Activated CD4-positive, CD25-positive, alpha-beta regulatory T cell treated with anti-CD3 and anti-CD28 coated beads, Interleukin-2, amount 50 U/mL, for 16 hours (primary cell): ENCODE measurements at places on chromosomes 7 and 10.
A peak's percentile ranks its signal among the peaks of the same experiment; 100 is the strongest.

GRCh38 chr10:92901819-92902251 lies 53.5 kb downstream of the EXOC6 start:
- DNase-seq = peak; percentile 2

DNA sequence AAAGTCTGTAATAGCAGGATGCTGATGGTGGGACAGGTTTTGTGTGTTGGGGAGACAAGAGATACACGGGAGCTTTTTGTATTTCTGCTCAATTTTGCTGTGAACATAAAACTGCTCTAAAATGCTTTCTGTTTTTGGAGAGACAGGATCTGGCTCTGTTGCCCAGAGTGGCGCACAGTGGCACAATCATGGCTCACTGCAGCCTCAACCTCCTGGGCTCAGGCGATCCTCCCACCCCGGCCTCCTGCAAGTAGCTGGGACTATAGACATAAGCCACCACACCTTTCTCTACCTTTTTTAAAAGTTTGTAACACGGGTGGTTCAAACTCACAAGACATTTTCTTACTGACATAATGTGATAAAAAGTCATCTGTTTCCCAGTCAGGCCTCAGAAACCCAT lies 14.3 kb downstream of the CREB3L2 start:
- DNase-seq = no peak

DNA sequence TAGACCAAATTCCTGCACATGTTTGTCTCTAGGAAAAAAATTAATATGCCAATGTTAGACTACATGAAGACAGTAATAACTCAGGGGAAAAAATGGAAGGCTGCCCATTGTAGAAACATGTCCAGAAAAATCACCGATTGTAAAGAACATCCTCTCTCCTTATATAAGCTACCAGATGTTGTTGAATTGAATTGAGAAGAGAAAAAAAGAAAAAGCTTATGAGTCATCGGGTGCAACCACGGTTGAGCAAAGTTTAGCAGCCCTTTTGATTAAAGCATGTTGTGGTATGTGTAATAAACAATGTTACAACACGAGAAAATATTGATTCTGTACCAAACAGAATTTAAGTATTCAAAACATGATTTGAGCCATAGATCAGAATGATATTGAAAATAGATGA lies 102.3 kb upstream of the ARHGAP21 start:
- DNase-seq = no peak

GRCh38 chr7:35556515-35557471 lies 138.1 kb downstream of the HERPUD2 start:
- DNase-seq = no peak

DNA sequence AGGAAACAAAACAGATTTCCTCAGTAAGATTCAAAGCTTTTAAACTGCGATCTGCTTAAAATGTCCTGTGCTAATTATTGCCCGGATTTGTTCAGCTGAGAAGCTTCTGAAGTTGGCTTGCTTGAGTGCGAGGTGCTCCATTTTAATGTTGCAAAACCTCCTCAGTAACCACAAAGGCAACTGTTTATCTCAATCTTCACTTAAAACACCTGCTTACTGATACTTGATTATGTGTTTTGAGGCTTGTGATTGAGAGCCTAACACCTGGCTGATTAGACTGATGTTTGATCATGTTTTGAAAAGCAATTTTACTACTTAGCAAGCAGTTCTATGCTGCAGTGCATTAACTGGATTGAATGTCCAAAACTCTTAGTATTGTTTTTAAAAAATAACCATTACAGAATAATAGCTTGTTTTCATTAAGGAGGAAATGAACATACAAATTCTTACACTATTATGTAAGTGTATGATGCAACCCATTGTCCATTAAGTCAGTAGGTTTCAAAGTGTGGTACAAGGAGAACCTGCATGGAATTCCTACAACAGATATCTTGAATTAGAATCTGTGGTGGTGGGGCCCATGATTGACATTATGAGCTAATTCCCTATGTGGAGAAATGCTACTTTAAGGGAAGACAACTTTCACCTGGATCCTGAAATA lies 96.9 kb upstream of the FAM180A start:
- DNase-seq = no peak

- no peak for DNase-seq
Measured at GRCh38 chr7:141325275-141325674, 225.9 kb upstream of the AGK start.

- DNase-seq = no peak
Measured at GRCh38 chr7:139829025-139829774, at the start of gene TBXAS1. TSS of gene TBXAS1 (plus strand) at chr7:139829264. CDS start at chr7:139829391, 127 bp downstream.

DNA sequence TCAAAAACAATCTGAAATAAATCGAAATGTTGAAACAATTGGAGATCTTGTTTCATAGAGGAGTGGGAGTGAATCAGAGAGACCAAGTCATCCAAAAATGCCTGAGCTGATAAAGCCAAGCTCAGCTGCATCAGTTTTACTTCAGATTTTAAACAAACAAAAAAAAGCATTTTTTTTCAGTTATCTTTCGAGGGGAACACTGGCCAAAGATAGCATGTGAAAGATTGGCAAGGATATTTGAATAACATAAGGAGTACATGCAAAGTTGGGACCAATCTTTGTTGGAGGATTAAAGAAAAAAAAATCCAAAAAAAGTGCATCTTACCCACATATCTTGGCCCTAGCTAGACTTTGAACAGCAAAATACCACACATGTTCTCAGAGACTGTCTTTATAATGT lies 47.2 kb downstream of the RHOBTB1 start:
- DNase-seq = no peak

GRCh38 chr7:102967798-102968197 lies 55.0 kb downstream of the LRRC17 start:
- DNase-seq = no peak

DNA sequence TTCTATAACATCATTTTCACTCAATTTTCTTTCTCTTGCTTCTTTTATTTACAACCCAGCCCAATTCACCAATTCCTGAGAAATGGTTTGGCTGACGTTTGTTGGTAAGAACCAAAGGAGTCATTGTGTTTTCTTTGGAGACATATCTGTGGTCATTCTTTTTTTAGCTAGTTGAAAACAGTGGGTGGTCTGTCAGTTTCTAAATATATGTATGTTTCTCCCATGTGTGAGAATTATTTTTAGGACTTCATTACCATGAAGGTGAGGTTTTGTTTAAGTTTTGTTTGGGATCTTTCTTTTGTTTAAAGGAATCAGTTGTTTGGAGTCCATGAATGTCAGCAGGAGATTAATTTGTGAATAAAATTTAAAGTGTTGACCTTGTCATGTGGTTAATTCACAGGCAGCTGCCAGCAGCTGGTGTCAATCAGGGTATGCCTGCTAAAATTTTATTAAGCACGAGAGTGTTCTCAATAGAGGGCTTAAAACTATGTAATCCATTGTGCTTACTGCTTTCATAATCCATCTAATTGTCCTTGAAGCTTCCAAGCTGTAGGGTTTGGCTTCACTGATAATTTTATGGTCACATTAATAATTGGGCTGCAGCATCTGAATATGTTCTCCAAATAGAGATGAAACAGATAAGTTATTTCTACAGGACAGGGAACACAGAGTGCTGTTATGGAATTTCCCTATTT lies 38.7 kb downstream of the INSYN2A start:
- DNase-seq = no peak

- no peak for DNase-seq
Measured at GRCh38 chr7:43244784-43245183, 132.3 kb downstream of the HECW1 start.

DNA sequence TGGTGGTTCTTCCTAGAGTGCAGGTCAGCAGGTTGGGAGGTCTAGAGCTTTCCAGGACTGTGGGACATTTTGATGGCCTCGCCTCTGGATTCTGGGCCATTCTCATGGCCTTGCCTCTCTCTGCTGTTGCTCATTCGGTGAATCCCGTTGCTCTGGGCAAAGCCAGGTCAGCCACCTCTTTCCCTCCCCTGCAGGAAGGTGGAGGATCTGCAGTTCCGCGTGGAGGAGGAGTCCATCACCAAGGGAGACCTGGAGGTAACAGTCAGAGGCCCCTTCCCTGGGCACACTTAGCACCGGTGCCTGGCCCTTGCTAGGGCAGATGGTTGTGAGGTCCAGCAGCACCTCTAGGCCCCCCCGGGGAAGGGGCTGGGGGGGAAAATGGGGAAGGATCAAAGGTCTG lies 74.9 kb downstream of the CLIP2 start:
- DNase-seq = no peak

DNA sequence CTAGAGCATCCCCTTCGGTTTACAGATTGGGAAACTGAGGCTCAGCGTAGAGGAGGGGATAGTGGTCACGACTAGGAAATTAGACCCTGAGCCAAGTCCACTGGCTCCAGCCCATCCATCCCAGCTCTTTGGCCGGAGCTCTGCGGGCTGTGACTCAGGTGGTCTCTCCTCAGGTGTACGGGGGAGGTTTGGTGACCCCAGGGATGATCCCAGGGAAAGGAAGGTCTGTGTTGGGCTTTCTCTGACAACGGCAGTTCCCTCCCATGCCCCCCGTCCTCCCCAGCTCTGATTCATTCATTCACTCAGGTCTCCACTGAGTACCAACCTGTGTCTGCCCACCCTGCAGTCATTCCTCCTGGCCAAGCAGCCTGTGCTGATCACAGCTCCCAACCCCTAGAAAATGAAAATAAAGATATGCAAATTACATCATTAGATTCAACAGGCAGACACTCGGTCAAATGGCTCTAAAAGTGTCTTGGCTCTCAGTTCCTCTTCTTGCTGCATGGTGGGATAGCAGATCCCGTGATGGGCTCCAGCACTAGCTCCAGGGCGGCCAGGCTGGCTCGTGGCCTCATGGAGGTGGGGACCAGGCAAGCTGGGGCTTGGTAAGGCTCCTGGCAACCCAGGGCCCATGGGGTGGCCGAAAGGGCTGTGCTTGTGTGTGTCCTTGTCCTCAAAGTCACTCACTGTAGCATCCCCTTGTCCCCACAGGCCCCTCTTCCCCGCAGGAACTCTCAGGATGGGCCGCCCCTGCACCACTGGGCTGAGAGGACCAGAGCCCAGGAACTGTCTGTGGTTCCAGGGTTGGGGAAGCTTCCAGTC lies 37.8 kb downstream of the CLRN3 start:
- DNase-seq = no peak

- no peak for DNase-seq
Measured at GRCh38 chr7:17256375-17256774, 42.1 kb upstream of the AHR start.

- no peak for DNase-seq
Measured at GRCh38 chr10:8393531-8393930, 339.0 kb downstream of the GATA3 start.

DNA sequence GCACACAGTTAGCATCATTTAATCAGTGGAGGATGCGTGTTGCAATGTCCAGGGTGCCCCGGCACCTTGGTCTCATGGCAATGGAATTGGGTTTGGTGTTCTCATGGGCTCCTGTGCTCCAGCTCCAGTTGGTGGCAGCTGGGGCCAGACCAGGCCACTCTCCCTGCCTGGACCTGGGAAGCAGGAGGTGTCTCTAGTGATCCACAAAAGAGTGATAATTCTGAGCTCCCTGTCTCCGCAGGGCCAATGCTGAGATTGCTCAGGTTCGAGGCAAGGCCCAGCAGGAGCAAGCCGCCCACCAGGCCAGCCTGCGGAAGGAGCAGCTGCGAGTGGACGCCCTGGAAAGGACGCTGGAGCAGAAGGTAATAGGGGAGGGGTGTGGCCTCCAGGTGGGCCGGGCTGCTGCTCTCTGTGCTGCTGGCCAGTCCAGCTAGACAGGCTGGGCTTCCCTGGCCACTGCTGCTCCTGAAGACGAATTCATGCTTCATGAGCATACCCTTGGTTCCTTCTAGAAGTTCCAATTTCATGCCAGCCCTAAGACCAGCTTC lies 21.7 kb upstream of the BTBD16 start:
- DNase-seq = no peak

- DNase-seq = no peak
Measured at GRCh38 chr7:107696330-107696946, 35.8 kb downstream of the SLC26A4 start.

- no peak for DNase-seq
Measured at GRCh38 chr10:102775935-102776669, 32.4 kb downstream of the WBP1L start.

DNA sequence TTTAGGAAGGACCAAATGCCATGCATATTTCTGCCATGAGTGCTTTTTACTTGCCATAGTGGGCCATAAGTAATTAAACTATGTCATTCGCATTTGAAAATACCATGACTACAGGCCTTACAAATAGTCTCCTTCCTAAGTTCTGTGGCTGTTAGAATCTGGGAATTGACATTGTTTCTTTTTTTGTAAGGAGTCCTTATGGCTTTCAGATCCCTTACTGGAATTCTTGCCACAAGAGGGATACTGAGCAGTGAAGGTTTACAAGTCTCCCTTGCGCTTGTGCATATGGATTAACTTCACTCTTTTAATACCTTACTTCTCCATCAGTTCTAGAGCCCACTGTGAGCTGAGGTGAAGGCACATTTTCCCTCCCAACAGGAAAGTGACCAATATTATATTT lies 166.0 kb downstream of the NRG3 start:
- DNase-seq = no peak

GRCh38 chr10:13003004-13003403 lies 1.5 kb upstream of the CCDC3 start:
- DNase-seq = no peak
